ENCODE measurements at places on chromosomes 5 and 9. TPM values are rescaled to one million over a fixed set of nuclear protein-coding genes. Genes with fewer than 3 reads are reported as not detected.

The CDX1 gene
- 0.57 TPM for total RNA-seq

The ZDHHC12 gene
- total RNA-seq: 67.0 TPM

The TXNDC8 gene
- not detected for total RNA-seq

The CTNND2 gene
- total RNA-seq: not detected
